ENCODE measurements at places on chromosomes 16 and 17. TPM values are rescaled to one million over a fixed set of nuclear protein-coding genes. Genes with fewer than 3 reads are reported as not detected.

INCA1 gene
- 0.22 TPM for total RNA-seq

KRTAP4-3 gene
- not detected for total RNA-seq

EPX gene
- total RNA-seq: not detected

KRT13 gene
- total RNA-seq: not detected

WFIKKN1 gene
- total RNA-seq: 0.22 TPM

SLC35G6 gene
- not detected for total RNA-seq

All from thoracic aorta endothelial cell (primary cell).